Suppressor macrophage treated with lipopolysaccharide for 4 hours (primary cell): ENCODE measurements at places on chromosomes 4 and X.
A peak's percentile ranks its signal among the peaks of the same experiment; 100 is the strongest.

GRCh38 chrX:148956352-148956751 lies 455.9 kb downstream of the AFF2 start:
- no peak for DNase-seq

DNA sequence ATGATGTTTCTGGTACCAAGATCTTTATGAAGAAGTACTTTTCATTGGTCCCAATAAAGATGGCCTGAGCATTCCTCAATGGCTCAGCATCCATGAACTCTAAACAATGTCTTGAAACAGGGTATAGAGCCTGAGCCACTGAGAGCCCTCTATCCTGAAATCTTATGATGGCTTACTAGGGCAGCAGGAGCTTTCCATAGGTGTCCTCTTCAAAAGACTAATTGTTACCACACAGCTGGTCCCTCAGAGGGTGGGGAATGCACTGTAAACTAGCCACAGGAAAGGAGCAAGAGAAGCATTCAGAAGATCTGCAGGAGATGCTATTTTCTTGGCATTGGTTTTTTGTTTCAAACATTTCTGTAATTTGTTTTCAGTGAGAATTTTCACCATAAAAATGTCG lies 5.6 kb upstream of the BANK1 start:
- DNase-seq = no peak

DNA sequence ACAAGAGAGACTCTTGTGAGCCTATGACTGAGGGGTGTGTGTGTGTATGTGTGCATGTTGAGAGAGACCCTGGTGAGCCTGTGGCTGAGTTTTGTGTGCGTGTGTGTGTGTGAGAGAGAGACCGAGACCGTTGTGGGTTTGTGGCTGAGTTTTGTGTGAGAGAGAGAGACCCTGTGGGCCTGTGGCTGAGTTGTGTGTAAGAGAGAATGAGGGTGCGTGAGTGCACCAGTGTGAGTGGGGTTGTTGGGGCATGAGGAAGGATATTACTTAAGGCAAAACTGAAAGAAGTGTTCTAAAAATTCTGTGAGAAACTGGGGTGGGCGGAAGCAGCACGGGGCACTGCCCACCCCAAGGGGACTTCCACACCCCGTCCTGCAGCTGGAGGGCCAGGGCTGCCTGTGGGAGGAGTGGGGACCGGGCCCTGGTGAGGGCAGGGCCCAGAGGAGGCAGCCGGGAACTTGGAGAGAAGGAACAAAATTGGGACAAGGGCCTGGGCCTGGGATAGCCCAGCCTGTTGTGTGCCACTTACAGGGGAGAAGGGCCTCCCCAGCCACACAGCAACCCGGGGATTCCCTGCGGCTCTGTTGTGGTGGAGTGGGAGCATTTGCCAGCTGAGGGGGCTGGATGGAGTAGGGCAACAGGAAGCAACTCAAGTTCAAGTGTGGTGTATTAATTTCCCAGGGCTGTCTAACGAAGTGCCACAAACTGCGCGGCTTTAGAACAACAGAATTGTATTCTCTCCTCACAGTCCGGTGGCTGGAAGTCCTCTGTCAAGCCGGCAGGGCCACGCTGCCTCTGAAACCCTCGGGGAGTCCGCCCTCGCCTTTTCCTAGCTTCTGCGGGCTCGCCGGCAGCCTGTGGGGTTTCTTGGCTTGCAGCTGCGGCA lies 22.1 kb downstream of the TMEM131L start:
- DNase-seq = peak; percentile 93

- DNase-seq = no peak
Observed at GRCh38 chrX:20500949-20501348, 234.2 kb upstream of the RPS6KA3 start.

- peak; percentile 64 for DNase-seq
Observed at GRCh38 chr4:62709618-62710252, 1509.6 kb downstream of the ADGRL3 start.

GRCh38 chr4:76677571-76678326 lies 220.2 kb downstream of the SOWAHB start:
- no peak for DNase-seq

DNA sequence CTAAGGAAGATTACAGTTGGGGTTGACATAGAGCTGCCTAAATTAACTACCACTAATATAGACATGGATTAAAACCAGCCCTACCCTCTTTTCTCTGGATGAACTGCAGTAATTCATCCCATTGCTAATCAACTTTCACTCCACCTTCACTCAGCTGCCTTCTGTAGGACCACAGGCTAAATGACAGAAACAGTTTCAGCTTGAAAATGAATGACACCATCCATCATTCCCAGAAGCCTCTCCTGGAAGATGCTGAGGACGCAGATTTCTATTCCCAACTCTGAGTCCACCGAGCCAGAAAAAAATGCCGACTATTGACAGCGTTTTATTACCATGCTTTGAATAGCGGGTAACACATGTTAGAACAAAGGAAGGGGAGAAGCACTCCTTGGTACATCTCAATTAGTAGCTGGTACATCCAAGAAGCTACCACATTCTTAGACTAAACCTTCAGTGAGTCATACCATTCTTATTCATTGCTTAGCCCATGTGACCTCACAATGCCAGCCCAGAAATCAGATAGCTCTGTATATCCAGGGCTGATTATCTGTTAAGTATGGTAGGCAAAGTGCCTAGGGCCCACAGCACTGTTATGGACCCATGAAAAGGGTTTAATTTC lies 25.3 kb downstream of the DCX start:
- no peak for DNase-seq

DNA sequence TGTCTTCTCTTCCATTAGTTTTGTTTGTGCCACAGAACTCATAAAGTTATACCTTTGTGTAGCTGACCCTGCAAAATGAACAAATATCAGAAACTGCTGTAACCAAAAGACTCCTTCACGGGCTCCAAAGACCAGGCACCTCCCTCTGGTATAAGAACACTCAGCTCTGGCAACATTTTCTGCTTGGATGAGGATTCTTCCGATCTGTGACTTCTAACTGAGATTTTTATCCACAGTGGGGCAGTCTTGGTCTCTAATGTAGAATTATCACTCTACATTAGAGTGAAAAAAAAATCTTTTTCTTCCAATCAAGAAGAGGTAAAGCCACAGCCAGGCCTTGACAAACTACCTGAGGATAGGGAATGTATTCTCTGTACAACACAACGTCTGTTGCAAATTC lies 38.5 kb upstream of the PRSS48 start:
- no peak for DNase-seq
